CD4-positive, alpha-beta T cell treated with Interferon gamma for 1 hour (primary cell): ENCODE measurements at places on chromosomes 6 and 20.

DNA sequence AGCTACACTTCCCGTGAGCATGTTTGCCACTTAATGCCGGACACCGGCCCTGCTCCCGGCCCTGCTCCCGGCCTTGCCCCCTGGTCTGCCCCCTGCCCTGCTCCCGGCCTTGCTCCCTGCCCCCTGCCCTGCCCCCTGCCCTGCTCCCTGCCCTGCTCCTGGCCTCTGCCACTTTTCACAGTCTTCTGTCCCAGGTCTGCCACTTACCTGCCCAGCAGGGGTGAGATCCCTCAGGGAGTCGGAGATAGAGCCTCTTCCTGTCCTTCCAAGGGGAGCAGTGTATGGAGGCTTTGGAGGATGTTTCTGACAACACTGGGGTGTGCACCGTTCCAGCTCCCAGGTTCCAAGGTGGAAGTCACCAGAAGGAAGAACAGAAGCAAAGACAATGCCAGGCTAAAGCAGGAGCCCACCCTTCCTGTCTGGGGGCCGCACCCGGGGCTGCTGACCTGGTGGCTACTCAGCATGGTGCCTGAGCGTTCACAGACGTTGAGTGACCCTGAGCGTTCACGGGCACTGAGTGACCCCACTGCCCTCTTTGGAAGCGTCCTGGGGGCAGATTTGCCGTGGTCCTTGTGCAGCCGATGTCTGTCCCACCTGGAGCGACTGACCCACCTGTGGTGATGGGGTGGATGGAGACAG is 199.8 kb downstream of the DLL1 start:
- DNase-seq: no peak

- DNase-seq: no peak
Measured at GRCh38 chr20:54272901-54273488, 65.1 kb downstream of the PFDN4 start.

DNA sequence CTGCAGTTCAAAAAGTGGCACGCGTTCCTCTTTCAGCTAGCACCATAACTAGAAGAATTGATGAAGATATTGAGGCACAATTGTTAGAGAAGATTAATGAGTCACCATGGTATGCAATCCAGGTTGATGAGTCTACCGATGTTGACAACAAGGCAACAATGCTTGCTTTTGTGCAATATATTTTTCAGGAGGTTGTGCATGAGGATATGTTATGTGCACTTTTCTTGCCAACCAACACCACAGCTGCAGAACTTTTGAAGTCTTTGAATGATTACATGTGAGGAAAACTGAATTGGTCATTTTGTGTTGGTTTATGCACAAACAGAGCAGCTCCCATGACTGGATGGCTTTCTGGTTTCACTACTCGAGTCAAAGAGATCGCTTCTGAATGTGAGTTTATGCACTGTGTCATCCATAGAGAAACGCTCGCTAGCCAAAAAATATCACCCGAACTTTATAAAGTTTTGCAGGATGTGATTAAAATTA is 129.3 kb upstream of the SLC24A3 start:
- no peak for DNase-seq

- DNase-seq: no peak
Measured at GRCh38 chr6:146805546-146806325, 207.0 kb downstream of the ADGB start.

DNA sequence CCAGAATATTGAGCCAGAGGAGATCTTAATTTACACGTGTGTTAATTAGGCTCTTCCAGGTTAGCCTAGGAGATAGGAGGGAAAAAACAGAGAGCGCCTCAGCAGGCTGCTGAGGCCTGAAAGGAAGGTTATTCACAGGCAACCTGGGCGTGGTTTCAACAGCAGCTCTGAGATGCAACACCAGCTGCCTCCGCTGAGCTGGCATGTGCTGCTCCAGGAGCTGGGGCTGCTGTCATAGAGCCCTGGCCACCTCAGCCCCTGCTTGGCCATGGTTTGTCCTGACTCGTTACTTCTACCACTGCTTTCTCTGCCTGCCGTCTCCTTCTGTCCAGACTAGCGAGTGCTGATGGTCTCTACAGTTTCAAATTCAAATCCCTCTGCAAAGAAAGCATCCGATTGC is 32.4 kb upstream of the RPP40 start:
- no peak for DNase-seq

- no peak for DNase-seq
Measured at GRCh38 chr6:10999994-11000393, 44.1 kb downstream of the ELOVL2 start.

DNA sequence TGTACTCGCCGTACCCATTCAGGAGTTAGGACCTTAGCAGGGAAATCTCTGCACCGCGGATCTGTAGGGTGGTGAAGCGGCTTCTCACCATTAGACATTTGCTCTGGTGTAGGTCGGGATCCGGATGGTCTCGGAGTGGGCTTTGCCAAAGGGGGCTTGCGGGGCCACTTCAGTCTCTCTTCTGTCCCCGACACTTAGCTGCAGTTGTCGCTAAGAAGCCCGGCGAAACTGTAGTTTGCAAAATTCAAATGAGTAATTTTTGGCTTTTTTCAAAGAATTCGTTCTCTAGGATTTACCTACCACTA is 433 bp downstream of the QRSL1 start:
- no peak for DNase-seq

DNA sequence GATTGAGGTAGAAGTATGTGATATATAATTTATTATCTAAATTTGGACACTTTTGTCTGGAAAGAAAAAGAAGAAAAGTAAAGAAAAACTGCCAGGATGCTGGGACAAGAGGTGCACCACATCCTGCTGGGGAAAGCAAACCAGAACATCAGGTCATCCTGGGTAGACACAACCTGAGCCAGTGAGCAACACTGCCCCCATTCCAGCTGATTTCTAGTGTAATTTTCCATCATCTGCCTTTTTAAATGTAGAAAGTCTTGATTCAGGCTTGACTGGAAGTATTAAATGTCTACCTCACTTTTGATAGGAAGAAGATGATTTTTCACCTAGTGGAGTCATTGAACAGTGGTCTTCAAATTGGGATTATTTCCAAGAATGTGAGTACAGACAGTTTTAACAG is 1164.5 kb upstream of the CITED2 start:
- DNase-seq: no peak

DNA sequence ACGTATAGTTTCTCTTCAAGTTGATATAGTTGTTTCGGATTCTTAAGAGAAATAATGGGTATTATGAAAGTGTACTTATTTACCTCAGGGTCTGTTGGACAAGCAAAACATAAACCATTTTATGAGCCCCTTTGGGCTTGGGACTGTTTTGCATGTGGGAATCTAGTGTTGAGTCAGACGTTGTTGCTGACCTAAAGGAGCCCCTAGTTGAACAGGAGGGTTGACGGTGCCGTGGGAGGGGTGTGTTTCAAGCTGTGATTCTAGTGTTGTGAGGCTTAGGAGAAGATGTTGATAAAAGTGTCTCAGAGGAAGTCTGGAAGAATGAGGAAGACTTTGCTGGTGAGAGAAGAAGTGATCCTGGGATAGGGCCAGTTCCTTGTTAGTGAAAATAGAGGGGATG is 140.0 kb downstream of the ARID1B start:
- DNase-seq: no peak

GRCh38 chr6:27133281-27134227 is 113.9 kb upstream of the PRSS16 start:
- DNase-seq: peak; percentile 73

DNA sequence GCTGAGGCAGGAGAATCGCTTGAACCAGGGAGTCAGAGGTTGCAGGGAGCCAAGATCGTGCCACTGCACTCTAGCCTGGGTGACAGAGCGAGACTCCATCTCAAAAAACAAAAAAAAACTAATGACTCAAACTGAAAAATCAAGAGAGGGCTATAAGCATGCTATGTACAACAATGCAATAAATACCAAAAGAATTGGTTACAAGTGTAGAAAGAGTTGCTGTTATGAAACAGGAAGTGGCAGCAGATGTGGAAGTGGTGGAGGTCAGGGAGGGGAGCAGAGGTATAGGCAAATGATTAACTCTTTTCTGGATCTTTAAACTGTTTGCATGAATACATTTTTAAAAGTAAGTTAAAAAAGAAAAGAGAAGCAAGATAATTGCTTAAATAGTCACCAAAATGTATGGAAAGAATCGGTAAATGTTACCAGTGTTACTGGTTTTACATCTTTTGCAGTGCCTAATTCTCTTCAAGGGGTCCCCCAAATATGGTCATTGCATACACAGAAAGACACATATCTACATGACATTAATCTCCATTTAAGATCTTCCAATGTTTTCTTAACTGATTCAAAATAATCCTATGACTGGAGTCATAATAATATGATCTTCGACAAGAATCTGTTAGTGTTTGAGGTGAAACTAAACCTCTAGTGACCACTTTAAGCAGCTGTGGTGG is 15.0 kb downstream of the CALHM6 start:
- peak; percentile 35 for DNase-seq

- DNase-seq: no peak
Measured at GRCh38 chr6:40338306-40338705, 248.9 kb downstream of the LRFN2 start.

DNA sequence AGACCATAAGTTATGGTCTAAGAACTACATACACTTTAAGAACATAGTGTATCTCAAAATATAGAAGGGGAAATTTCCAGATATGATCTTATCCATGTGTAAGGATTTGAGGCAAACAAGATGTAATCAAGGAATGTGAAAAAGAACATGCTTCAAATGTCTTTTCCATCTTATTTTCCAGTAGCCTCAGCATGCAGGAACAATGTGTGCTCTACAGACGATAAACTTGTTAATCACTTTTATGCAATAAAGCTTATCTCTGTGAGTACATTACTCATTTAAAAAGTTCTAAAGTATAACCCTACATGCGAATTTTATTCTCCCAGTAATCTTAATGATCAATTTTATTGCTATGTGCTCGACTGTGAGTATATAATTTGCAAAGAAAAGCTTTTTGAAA is 185.2 kb downstream of the ALDH8A1 start:
- DNase-seq: no peak

DNA sequence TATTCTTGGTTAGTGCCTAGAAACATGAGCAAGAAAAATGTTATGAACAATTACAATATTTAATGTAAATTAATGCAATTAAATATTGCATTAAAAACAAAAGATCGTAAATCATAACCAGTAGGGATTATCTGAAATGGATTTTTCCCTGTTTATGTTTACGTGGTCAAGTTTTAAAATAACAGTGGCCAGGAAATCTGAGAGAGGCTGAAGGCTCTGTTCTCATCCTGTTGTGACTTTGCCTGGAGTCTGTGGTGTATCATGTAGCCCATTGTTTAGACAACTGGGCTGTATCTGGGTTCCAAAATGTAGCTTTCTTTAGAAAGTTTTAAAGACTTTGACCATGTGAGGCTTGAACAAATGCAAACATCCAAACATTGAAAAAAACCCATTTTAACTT is 2.4 kb downstream of the MYO6 start:
- no peak for DNase-seq

GRCh38 chr20:32189691-32190615 is 17.6 kb downstream of the PLAGL2 start:
- peak; percentile 21 for DNase-seq

DNA sequence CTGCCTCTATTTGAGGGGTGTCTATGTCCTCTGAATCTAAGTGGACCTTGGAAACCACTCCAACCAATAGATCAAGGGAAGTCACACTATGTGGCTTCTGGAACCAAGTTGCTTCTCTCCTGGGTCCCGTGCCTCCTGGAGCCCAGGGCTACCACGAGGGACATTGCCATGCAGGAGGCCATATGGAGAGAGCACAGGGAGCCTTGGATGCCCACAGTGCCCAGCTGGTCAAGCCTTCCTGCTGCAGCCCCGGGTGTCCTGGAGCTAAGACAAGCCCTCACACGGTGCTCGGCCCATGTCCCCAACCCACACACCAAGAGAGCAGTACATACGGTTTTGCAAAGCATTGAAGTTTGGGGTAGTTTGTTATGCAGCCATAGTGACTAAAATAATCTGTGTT is 231.6 kb downstream of the SYNDIG1 start:
- no peak for DNase-seq

DNA sequence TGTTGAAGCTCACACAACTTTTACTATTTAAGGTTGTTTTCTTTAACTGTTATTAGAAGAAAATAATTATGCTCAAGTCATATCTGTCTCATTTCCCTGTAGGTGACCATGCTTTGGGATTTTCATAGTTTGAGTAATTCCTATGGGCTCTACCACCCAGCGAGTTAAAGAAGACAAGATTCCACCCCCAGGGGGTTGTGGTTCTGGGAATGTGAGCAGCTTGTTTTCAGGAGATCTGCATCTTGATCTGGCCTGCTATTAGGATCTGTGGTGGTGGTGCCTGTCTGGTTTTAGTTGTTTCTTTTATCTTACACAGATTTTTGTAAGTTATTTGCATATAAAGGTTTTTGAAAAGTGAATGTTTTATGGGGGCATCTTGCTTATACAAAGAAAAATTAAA is 20.2 kb upstream of the REV3L start:
- no peak for DNase-seq

DNA sequence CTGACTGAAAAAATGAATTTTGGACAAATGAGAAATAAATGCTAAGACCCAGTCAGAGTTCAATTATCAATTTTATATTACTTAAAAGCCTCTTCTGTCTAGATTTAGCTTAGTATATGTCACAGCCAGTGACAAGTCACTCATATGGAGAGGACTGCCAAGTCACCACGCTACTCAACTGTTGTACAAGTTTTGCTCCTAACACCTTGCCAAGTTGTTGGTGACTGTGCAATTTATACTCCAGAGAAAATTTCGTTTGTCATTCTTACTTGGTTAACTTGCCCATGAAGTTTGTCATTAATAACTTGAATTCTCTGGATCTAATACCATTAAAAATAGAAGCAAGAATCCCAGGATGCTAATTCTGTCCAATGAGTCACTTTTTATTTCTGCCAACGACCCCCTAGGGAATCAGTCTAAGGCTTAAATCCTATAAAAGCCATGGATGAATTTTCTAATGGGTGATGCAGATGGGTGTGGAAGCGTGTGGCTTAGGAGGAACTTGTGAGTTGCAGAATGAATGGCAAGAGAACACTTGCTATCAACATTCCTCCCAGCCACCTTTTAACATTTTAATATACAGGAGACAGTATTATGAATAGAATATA is 30.4 kb upstream of the FBXO30 start:
- no peak for DNase-seq

- no peak for DNase-seq
Measured at GRCh38 chr6:42226161-42226611, 8.5 kb upstream of the MRPS10 start.

GRCh38 chr6:159131709-159132108 is 37.5 kb upstream of the FNDC1 start:
- no peak for DNase-seq

DNA sequence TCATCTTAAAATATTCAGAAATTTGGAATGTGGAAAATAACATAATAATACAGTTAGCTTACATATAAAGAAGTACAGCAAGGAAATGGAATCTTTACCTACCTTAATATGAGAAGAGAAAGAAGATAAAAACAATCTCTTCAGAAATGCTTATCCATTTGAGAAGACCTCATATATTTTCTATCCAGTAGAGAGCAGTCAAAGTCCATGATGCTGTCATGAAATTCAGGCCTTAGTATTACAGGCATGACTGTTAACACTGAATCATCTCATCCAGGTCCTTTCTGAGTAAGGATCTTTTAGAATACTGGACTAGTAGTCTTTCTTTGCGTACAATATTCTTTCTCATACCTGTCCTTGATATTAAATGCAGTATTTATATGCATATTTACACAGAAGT is 713.4 kb downstream of the CD109 start:
- no peak for DNase-seq
